ENCODE measurements at places on chromosomes 1 and 21.

DNA sequence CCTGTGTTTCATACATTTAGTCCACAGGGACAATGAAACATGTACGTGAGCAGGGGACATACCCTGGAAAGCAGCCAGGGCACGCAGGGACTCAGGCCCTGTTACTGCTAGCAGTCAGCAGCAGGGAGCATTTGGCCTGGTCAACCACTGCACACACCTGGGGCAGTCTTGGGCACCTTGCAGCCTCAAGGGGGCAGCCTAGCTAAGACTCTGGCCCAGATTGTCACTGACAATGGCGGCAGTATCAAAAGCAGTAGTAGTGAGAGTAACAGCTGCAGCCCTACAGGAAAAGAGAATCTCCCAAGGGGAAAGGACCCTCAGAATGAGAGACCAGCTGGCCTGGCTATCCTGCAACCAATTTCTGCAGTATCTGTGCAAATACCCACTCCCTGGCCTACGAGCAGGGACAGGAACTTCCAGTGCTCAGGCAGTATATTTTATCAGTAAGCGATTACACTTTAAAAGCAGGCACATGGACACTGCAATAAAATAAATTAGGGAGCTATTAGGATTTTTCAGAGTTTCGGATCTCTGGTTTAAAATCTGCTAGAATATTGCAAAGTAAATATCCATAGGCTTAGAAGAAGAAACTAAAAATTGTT, 475.6 kb downstream of the LTN1 start:
- peak; percentile 42 for DNase-seq

DNA sequence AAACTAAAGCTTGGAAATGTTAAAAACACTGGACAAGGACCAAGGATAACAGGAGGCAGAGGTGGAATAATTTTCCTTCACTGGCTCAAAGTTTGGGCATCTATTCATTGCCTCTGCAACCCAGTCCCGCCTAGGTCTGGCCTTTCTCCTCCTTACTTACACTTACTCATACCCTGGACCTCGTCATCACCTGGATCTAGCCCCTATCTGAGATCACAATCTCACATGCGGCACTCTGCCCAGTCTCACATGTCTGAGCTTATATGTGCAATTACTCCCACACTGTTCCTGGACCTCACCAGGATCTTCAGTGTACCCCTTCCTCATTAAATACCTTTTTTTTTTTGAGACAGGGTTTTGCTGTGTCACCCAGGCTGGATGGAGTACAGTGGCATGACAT, 37.6 kb downstream of the NVL start:
- DNase-seq, result no peak

DNA sequence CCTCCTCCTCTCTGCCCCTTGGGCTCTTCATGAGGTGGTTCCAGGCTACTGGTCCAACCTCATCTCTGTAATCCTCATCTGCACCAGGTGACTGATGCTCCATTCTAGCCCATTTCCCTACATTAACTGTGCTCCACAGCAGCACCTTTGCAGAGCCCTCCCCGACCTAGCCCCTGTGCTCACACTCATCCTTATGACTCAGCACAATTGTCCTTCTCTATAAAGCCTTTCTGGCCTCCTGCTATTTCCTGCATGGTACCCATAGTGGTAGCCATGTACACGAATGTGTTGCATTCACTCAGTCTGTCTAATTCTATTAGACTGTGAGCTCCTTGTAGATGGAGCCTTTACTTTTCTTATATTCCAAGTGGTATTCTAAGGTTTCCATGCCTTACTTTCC, 339.0 kb downstream of the DISC1 start:
- no peak for DNase-seq

- DNase-seq, result no peak
Measured at GRCh38 chr1:75345538-75346292, 211.5 kb downstream of the LHX8 start.

DNA sequence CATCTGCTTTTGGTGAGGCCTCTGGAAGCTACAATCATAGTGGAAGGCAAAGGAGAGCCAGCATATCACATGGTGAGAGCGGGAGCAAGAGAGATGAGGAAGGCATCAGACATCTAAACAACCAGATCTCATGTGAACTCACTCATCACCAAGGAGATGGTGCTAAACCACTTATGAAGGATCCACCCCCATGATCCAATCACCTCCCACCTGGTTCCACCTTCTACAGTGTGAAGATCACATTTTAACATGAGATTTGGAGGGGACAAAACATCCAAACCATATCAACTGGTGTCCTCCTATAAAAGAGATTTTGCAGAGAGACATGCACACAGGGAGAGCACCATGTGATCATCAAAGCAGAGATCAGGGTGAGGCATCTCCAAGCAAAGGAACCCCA, 578.6 kb downstream of the MATN1 start:
- no peak for DNase-seq

DNA sequence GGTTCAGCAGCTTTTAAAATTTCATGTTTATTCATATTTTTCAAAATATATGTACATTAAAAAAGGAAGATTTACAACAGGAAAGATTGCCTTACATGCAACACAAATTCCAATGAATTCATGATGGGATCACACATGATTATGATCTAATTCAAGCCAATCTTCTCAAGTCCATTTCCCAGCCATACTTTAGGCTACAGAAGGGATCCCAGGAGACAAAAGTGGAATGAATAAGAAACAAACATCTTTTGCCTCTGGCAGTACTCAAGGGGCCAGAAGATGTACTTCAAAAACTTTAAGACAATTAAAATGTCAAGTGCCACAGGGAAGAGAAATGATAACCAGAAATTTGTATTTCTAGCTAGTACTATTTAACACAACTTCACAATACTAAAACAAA, 10.2 kb upstream of the SH2D5 start:
- DNase-seq, result no peak

- no peak for DNase-seq
Measured at GRCh38 chr1:185739967-185740366, 5.8 kb downstream of the HMCN1 start.

DNA sequence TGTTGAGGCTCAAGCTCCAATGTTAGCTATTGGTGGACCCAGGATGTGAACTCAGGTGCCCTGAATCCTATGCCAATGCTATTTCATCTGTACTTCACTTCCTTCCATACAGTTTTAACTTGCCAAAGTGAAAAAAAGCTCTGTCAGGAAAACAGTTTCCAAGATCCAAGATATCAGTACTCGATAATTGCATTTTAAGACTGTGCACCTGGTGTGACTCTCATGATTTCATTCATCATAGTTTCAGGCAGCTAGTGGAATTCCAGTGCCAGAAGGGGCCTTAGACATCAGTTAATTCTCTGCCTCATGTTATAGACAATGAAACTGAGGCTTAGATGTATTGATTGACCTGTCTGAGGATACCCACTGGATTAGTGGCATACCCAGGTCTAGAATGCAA, 26.5 kb upstream of the LEPR start:
- DNase-seq, result no peak

- DNase-seq, result no peak
Measured at GRCh38 chr21:26115305-26115704, 55.3 kb downstream of the APP start.

DNA sequence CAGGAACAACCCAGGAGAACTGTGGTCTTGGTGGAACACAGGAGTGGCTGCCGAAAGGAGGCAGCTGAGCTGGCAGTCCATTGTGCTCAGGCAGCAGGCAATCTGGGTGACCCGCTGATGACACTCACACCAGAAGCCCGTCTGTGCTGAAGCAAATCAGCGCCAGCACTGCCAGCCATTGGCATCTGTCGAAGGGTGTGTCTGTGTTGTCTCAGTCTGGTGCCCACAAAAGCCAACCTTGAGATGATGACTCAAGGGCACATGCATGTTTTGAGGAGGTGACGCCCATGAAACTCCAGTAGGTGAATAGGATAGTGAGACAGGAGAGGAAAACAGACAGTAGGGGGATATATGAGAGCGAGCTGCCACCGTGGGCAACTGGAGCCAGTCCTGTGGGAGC, 167.3 kb downstream of the KAZN start:
- DNase-seq, result no peak

DNA sequence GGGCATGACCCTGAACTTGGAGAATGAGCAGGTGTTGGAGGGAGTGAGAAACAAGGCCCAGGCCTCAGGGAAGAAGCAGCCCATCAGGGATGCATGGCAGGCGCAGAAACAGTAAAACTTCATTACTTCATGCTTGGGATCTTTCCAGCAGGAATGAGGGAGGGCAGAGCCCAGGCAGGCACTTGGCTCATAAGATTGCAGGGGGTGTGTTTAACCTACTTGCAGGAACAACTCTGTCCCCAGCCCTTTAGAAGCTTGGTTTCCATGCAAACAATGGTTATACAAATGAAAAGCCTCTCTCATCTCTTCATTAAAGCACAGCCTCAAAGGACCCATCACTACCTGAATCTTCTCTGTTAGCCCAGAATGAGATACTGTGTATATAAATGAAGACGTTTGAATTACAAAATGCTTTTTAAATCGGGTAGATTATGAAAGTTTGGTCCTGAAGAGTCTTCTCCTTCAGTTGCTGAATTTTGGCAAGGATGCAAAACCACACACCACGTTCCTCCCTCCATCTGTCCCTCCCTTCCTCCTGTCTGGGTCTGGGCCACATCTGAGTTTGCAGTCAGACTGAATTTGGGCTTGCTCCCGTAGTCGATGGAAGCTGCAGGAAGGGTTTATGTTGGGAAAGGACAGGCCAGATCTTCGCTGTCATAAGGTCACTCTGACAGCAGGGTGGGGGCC, 154.4 kb upstream of the KLHDC7A start:
- no peak for DNase-seq

GRCh38 chr21:34603002-34603709, 11.8 kb downstream of the RCAN1 start:
- peak; percentile 38 for DNase-seq
